Immature natural killer cell (primary cell): ENCODE measurements at places on chromosomes 5 and 9. TPM values are rescaled to one million over a fixed set of nuclear protein-coding genes. Genes with fewer than 3 reads are reported as not detected.
A peak's percentile ranks its signal among the peaks of the same experiment; 100 is the strongest.

The SPINK7 gene
- not detected for polyA plus RNA-seq

The CTSL gene
- polyA plus RNA-seq = not detected

The C6 gene
- not detected for polyA plus RNA-seq

The SH3GL2 gene
- polyA plus RNA-seq = not detected

The F12 gene
- polyA plus RNA-seq = not detected

The INSL6 gene
- polyA plus RNA-seq = not detected

The OR1J2 gene
- not detected for polyA plus RNA-seq

The GMCL2 gene
- polyA plus RNA-seq = not detected

The SLC45A2 gene
- polyA plus RNA-seq = not detected

GRCh38 chr5:75706775-75707174 lies 10.5 kb downstream of the POC5 start:
- no peak overlapping the region for H3K4me3 ChIP-seq
- H3K4me1 ChIP-seq = peaks cover 27% of the 10 kb centered on the region
- DNase-seq = no peak
- H3K36me3 ChIP-seq = peaks cover 25% of the 10 kb centered on the region

- no peak overlapping the region for H3K4me3 ChIP-seq
- H3K4me1 ChIP-seq = peaks cover 37% of the 10 kb centered on the region
- peaks cover 3% of the 10 kb centered on the region for H3K27me3 ChIP-seq
- no peak for DNase-seq
- H3K27ac ChIP-seq = peak overlapping the region; percentile 45
Observed at GRCh38 chr5:10684303-10685086, 76.5 kb downstream of the DAP start.

- H3K27ac ChIP-seq = no peak overlapping the region
- no peak overlapping the region for H3K4me3 ChIP-seq
- no peak for DNase-seq
- H3K27me3 ChIP-seq = peaks cover 6% of the 10 kb centered on the region
Observed at GRCh38 chr5:148746826-148747535, 79.4 kb upstream of the ADRB2 start.

DNA sequence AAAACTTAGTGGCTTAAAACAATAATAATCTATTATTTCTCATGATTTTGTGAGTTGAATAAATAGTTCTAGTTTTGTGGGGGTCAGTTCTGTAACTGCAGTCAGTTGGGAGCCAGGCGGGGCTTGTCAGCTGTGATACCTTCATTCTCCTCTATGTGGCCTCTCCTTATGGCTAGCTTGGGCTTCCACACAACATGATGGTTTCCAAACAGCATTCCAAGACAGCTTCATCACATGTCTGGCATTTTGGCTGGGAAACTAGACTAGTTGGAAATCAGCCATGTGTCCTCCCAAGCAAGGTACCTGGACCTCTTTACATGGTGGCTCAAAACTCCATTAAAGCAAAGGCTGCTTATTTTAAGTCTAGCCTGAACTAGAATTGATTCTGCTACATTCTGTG lies 61.4 kb upstream of the RANBP3L start:
- H3K4me1 ChIP-seq = peaks cover 9% of the 10 kb centered on the region
- H3K27ac ChIP-seq = no peak overlapping the region
- no peak for DNase-seq

DNA sequence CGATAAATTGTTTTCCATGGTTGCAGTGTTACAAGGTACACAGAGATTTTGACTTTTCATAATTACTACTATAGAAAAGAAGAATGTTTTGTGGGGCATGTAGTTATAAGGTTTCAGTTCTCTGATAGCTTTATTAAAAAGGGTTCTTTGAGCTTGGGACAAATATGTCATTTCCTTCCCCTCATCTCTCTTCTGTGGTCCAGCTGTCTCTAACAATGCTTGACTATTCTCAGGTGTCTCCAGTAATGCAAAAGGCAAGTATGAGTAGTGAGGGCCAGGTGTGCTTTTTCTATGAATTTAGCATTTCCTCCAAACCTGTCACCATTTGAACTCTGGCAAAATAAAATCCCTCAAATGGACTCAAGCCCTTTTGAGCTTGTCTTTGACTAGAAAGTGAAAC lies 84.3 kb downstream of the SLF1 start:
- peaks cover 34% of the 10 kb centered on the region for H3K4me1 ChIP-seq
- no peak overlapping the region for H3K4me3 ChIP-seq
- peaks cover 7% of the 10 kb centered on the region for H3K36me3 ChIP-seq
- H3K27ac ChIP-seq = peak overlapping the region; percentile 15

- no peaks in the 10 kb centered on the region for H3K36me3 ChIP-seq
- H3K4me1 ChIP-seq = no peaks in the 10 kb centered on the region
- no peak for DNase-seq
Observed at GRCh38 chr5:164202338-164202737, 696.9 kb downstream of the MAT2B start.

GRCh38 chr9:26669701-26670670 lies 222.6 kb downstream of the CAAP1 start:
- no peaks in the 10 kb centered on the region for H3K4me1 ChIP-seq
- H3K27me3 ChIP-seq = no peaks in the 10 kb centered on the region

GRCh38 chr5:91052977-91053740 lies 330.0 kb downstream of the ARRDC3 start:
- H3K4me3 ChIP-seq = no peak overlapping the region
- H3K27ac ChIP-seq = no peak overlapping the region
- no peaks in the 10 kb centered on the region for H3K36me3 ChIP-seq
- H3K4me1 ChIP-seq = no peaks in the 10 kb centered on the region
- no peak for DNase-seq

DNA sequence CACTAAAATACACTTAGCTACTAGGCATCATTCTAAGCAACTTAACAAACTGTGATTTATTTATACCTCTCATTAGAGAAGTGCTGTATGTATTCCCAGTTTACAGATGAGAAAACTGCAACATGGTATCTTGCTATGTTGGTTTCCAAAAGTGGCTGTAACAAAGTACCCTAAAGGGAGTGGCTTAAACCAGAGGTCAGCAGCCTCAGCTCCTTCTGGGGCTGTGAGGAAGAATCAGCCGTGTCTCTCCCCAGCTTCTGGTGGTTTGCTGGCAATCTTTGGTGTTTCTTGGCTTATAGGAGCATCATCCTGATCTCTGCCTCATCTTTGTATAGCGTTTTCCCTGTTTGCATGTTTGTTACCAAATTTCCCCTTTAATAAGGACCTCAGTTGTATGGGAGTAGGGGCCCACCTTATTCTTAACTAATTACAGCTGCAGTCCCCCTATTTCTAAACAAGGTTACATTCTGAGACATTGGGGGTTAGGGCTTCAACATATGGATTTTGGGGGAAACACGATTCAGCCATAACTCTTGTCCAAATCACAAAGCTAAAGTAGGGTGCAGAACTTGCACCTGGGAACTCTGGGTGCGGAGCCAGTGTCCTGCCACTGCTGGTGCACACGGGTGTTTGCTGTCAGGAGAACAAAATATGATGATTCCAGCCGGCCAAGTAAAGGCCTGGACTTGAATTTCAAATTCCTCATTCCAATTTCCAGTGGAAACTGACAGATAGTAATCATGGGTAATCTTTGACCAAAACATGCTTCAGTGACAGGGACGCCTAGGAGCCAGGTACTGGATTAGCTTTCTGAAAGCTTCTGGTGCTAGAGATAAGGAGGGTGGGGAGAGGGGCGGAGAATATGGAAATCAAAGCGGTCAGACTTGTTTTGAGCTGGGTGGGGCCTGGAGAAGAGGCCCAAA lies 43.3 kb downstream of the RAI14 start:
- no peak for DNase-seq
- H3K27ac ChIP-seq = no peak overlapping the region
- no peaks in the 10 kb centered on the region for H3K27me3 ChIP-seq
- H3K4me1 ChIP-seq = peaks cover 16% of the 10 kb centered on the region
- H3K4me3 ChIP-seq = no peak overlapping the region
- no peaks in the 10 kb centered on the region for H3K36me3 ChIP-seq

DNA sequence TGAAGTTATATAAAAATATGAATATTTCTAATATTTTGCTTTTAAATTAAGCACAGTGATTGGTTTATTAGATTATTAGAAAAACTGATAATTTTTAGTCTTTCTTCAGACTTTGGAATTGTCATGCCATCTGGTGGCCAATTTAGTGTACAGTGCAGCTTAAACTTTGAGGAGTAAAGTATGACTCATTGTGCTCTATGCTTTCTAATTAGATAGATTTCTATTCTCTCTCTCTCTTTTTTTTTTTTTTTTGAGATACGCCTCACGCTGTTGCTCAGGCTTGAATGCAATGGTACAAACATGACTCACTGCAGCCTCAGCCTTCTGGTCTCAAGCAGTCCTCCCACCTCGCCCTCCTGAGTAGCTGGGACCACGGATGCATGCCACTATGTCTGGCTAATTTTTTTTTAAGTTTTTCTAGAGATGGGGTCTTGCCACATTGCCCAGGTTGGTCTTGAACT lies 42.1 kb upstream of the GPR21 start:
- H3K27ac ChIP-seq = no peak overlapping the region
- DNase-seq = peak; percentile 7
- peaks cover 9% of the 10 kb centered on the region for H3K4me1 ChIP-seq
- peaks cover 5% of the 10 kb centered on the region for H3K36me3 ChIP-seq
- no peaks in the 10 kb centered on the region for H3K27me3 ChIP-seq

DNA sequence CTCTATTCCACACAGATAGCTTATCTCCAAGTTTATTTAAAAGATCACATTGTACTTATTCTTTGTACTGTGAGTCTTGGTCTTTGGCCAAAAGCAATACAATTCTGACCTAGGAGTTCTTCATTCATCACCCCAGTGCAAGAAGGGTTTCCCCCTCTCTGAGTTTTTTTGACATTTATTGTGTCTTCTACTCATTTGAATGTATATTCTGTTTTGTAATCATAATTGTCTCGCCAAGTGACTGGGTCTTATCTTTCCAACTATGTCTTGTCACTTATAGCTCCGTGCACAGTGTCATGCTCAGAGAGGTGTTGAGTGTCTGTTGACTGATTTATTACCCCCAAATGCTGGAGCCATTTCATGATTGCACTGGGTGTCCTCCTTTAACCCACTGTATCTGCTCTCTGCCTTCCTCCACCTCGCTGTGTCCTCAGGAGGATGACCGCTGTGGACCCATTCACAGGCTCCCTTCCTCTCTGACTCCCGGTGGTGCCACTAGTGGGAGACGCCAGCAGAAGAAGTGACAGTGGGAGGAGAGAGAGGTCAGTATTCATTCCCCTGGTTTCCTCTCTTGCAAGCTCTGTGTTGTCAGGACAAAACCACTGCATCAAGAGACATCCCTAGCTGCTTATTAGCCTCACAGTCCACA lies 11.2 kb upstream of the TRIO start:
- H3K4me1 ChIP-seq = no peaks in the 10 kb centered on the region
- H3K4me3 ChIP-seq = no peak overlapping the region
- peaks cover 12% of the 10 kb centered on the region for H3K27me3 ChIP-seq
- H3K36me3 ChIP-seq = no peaks in the 10 kb centered on the region
- DNase-seq = no peak
- H3K27ac ChIP-seq = no peak overlapping the region

DNA sequence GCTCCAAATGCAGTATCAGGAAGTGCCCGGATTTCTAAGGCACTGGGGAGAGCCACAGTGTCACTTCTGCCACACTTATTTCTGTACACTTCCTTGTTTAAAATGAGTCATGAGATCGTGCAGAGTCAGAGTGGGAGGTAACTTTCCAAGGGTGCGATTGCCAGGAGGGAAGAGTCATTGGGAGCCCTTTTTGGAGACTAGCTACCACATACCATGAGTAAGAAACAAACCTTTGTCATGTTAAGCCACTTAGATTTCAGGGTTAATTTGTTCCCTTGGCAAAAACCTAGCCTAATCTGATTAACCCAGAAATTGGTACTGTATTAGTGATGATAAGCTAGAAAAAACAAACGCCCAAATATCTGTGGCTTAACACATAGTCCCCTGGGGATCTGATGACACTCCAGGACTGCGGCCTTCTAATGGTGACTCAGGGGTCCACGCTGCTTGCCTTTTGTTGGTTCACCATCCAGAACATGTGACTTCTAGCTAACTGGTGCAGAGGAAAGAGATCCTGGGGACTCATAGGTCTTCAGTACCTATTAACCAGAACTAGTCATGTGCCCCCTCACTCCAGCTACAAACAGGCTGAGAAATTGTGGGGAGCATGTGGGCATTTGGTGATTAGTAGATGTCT lies 48.6 kb upstream of the TLE1 start:
- peaks cover 2% of the 10 kb centered on the region for H3K27me3 ChIP-seq
- DNase-seq = no peak
- H3K27ac ChIP-seq = no peak overlapping the region
- no peaks in the 10 kb centered on the region for H3K4me1 ChIP-seq
- H3K36me3 ChIP-seq = peaks cover 7% of the 10 kb centered on the region

DNA sequence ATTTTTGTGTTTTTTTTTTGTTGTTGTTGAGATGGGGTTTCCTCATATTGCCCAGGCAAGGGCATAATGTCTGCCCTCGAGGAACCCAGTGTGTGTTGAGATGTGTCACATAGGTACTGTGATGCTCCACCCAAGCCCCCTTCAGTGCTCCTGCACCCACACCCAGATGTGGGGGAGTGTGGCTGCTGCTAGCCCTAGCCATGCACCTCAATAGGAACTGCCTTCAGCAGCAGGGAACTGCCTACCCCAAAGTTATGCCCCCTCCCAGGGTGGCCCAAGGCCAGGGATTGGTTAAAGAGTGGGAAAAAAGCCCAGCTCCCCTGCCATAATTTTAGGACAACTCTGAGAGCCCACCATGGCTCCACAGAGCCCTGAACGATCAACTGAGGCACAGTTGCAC lies 33.3 kb upstream of the EPB41L4B start:
- no peak overlapping the region for H3K4me3 ChIP-seq
- no peak overlapping the region for H3K27ac ChIP-seq
- H3K36me3 ChIP-seq = no peaks in the 10 kb centered on the region
- DNase-seq = no peak
- no peaks in the 10 kb centered on the region for H3K27me3 ChIP-seq

GRCh38 chr5:149604321-149604720 lies 23.0 kb downstream of the ARHGEF37 start:
- H3K36me3 ChIP-seq = no peaks in the 10 kb centered on the region
- peaks cover 24% of the 10 kb centered on the region for H3K4me1 ChIP-seq
- H3K4me3 ChIP-seq = no peak overlapping the region
- H3K27ac ChIP-seq = no peak overlapping the region
- DNase-seq = no peak

- H3K4me1 ChIP-seq = peaks cover 24% of the 10 kb centered on the region
- H3K27me3 ChIP-seq = peaks cover 3% of the 10 kb centered on the region
- H3K4me3 ChIP-seq = no peak overlapping the region
- no peak overlapping the region for H3K27ac ChIP-seq
- no peak for DNase-seq
Observed at GRCh38 chr9:75019022-75019421, 9.1 kb downstream of the CARNMT1 start.

DNA sequence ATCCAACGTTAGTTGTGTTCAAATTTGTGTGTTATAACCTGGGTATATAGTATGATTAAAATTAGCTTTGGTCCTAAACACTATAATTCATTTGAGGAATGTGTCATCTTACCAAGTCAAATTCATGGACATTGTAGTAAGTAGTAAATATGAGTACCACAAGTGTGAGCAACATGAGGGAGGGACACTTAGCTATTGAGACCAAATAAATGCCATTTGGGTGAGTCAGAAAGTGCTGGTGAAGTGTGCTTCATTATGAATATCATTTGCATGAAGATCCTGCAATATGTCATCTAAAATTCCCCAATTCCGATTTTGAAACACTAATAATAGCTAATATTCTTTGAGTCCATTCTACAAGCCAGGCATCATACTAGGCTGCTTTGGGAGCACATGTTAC lies 336.7 kb upstream of the KIF2A start:
- H3K4me1 ChIP-seq = no peaks in the 10 kb centered on the region
- no peak overlapping the region for H3K4me3 ChIP-seq
- no peak overlapping the region for H3K27ac ChIP-seq
- no peaks in the 10 kb centered on the region for H3K36me3 ChIP-seq

GRCh38 chr9:102631559-102631958 lies 363.6 kb upstream of the CYLC2 start:
- H3K36me3 ChIP-seq = no peaks in the 10 kb centered on the region
- H3K27ac ChIP-seq = no peak overlapping the region
- H3K4me1 ChIP-seq = no peaks in the 10 kb centered on the region
- H3K4me3 ChIP-seq = no peak overlapping the region
- DNase-seq = no peak
